RKO (cell line): ENCODE measurements at places on chromosomes 6 and 20.

DNA sequence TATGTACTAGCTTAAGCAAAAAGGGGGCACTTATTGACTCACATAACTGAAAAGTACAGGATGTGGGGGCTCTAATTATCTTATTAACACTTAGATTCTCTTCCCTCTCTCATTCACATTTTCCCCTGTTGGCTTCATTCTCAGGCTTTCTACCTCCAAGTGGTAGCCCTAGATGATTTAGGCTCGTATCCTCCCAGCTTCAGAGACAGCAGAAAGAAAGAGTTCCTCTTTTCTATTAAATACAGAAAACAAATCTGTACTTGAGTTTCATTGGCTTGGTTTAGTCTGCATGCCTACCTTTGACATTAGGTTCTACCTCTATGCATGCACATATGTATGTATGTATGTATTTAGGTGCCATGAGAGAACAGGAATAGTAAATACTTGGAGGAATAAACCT is 15.5 kb upstream of the E2F3 start:
- DNase-seq: no peak

DNA sequence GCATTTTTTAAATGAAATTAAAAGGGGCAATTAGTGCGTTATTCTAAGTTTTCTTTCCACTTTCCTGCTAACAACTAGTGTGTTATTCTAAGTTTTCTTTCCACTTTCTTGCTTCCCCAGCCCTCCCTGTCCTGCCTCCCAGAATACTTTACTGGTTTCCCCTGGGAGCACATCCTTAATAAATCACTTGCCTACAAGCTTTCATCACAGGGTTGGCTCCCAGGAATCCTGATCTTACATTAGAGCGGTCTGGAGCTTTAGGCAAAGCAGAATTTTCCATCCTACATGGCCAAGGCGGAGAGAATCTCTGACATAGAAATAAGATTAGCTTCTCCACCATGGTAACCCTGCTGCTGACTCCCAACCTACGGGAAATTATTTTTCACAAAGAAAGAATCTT is 150.4 kb downstream of the BFSP1 start:
- DNase-seq: no peak

- no peak for DNase-seq
Measured at GRCh38 chr6:25290306-25291060, 11.3 kb downstream of the CARMIL1 start.

DNA sequence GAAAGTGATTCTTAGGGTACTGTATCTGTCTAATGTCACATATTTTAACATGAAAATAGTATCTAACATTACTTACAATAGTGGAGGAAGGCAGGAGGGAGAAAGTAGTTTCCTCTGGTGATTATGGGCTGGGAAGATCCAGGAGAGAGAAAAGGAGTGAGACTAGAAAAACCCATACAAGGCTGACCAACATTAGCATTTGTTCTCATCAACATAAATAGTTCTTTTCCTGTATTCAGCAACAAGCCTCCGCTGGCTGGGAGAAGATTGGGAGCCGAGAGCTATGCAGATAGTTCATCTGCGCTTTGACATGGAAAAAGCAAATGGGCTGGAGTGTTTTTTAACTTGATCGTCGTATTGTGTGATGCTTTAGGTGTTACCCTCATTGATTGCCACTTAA is 239.4 kb downstream of the PHACTR1 start:
- DNase-seq: no peak

GRCh38 chr6:95784869-95785268 is 207.5 kb downstream of the MANEA start:
- no peak for DNase-seq

- no peak for DNase-seq
Measured at GRCh38 chr6:26468829-26469228, 11.1 kb downstream of the BTN2A1 start.

DNA sequence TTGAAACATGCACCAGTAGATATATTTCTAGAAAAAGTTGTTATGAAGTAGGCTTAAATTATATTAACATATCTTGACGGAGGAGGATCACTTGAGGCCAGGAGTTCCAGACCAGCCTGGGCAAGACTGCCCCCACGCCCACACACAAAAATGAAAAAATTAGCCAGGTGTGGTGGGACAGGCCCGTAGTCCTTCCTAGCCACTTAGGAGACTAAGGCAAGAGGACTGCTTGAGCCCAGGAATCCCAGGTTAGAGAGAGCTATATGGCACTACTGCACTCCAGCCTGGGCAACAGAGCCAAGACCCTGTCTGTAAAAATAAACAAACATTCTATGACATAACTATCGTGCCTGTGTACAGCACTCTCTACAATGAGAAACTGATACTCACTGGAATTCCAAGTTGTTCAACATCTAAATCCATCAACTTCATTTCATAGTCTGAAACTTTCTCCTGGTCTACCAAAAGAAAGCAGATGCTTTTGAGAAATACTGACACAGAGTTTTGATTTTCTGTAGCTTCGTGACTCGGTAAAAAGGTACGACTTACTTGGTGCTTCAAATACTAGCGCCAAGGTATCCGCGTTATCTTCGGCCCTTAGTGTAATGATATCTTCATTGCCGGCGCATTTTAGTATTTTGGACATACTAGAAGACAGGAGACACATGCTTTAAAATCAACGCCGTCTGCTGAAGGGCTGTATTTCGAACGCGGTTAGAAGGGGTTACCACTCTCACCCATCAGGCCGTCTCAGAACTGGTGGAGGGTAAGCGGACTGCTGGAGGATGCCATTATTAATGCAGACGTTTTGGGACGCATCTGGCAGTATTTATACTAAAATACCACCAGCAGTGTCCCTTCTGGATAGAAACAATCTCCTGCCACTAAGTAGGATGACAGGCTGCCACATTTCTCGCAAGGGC is 1.3 kb downstream of the PCNA start:
- DNase-seq: no peak

- no peak for DNase-seq
Measured at GRCh38 chr6:3523966-3524365, 67.1 kb upstream of the SLC22A23 start.

GRCh38 chr20:57829805-57830514 is 120.1 kb upstream of the PMEPA1 start:
- no peak for DNase-seq

- DNase-seq: no peak
Measured at GRCh38 chr6:5115168-5115567, 30.0 kb downstream of the PPP1R3G start.

DNA sequence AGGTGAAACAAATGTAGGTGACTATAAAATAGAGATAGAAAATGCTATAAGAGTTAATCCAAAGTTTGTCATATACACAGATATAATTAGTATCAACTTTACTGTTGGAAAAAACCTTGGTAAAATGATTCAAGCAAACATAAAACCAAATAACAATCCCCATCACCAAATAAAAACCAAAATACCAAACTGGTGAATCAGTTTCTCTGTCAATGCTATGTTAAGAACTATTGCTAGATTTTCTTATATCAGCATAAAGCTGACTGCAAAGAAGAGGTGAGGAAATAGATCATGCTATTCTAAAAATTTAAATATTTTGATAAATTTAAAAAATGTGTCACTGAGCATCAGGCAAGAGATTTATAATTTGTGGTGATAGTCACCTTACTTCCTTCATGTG is 658.4 kb downstream of the PHF3 start:
- no peak for DNase-seq

DNA sequence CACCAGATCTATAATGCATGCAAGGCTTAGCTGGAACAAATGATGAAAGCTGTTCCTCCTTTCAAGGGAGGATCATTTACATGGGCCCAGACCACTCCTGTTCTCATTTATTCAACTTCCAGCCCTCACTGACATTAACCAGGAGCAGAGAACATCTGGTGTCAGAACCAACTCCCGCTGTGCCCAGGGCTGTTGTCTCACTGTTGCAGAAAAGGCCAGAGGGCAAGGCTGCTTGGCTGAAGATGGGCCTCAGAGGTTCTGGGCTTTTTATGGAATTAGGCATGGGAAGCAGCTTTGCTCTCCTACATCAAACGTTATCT is 164.2 kb downstream of the GMPR start:
- DNase-seq: no peak

DNA sequence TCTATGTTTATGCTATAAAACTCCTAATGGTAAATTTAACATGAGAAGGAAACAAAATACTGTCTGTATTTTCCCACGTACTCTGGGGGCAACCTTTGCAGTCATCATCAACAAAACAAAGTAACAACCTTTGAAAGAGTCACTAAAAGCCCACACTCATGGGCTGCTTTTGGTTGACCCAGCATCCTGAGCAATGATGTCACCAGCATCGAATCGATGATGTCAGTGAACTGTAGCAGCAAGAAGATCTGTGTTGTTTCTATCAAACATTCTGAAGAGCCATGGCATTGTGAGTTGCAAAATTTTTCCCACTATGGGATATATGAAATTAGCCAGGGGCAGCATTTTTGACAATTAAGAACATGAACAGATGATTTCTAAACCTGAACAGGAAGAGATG is 300.1 kb downstream of the HIVEP2 start:
- no peak for DNase-seq

GRCh38 chr20:33176101-33176500 is 8.1 kb downstream of the BPIFA2 start:
- DNase-seq: no peak

- peak; percentile 73 for DNase-seq
Measured at GRCh38 chr6:119129148-119129967, 50.9 kb upstream of the FAM184A start.

DNA sequence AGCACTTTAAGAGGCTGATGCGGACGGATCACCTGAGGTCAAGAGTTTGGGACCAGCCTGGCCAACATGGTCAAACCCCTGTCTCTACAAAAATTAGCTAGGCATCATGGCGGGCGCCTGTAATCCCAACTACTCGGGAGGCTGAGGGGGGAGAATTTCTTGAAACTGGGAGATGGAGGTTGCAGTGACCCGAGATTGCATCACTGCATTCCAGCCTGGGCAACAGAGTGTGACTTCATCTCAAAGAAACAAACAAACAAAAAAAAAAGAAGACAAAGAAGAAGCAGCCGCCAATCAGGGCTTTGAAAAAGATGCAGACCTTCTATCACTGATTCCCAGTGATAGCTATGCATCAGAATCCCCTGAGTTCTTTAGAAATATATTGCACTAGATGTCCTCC is 56.8 kb downstream of the COL9A1 start:
- no peak for DNase-seq

DNA sequence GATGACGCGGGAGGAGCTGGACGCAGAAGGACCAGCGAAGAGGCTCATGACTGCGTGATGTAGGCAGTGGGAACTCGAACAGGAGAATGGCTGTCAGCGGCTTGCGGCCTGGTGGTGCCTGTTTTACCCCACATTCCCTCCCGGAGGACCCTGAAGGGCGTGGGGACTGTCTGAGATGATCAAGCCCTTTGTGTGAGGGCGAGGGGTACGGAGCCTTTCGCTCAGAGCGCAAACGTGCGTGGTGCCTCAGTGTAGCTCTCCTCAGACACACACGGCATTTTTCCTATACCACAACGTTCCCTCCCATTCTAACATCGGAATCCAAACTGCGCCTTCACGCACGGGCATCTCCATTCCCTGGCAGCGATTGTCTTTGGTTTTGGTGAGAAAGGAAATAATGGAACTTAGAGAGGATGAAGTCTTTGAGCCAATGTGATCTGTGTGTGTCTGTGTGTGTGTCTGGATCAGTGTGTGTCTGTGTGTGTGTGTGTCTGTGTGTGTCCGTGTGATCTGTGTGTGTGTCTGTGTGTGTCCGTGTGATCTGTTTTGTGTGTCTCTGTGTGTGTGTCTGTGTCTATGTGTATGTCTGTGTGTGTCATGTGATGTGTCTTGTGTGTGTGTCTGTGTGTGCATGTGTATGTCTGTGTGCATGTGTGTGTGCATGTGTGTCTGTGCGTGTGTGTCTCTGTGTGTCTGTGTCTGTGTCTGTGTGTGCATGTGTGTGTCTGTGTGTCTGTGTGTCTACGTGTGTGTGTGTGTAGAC is 5.3 kb downstream of the PTK6 start:
- DNase-seq: no peak

- no peak for DNase-seq
Measured at GRCh38 chr6:20217891-20218290, 5.6 kb upstream of the MBOAT1 start.

DNA sequence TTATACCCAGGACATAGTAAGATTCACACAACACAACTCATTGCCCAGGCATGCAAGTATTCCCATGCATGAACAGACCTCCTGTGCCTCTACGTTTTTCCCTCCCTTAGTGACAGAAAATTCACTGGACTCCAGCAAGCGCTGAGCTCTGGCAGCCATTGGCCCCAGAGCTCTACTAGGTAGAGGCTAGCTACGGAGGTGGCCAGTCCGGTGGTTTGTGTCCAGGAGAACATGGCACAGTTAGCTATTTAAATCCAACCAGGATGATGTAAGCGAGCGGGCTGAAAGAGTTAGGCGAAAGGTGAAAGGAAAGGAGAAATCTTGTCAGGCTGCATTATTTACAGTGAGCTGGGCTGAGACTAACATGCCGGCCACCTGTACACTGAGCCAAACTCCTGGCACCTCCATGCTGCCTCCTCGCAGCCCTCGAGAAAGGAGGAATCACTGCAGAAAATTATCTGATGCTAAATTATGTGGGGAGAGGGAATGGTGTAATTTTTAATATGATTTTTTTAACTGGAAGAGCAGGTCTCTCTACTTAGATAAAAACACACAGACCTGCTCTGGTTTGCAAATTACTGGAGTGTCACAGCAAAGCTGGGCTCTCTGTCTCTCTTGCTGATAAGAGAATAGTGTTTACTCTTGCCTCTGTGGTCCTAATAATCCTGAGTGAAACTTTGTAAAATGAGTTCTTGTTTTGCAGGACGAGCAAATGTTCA is 50.1 kb upstream of the ARMC2 start:
- DNase-seq: no peak

- peak; percentile 84 for DNase-seq
Measured at GRCh38 chr6:96837081-96837971, at the start of gene GPR63. TSS of gene GPR63 (minus strand) at chr6:96837477. CDS start at chr6:96799731, 37,746 bp downstream.

DNA sequence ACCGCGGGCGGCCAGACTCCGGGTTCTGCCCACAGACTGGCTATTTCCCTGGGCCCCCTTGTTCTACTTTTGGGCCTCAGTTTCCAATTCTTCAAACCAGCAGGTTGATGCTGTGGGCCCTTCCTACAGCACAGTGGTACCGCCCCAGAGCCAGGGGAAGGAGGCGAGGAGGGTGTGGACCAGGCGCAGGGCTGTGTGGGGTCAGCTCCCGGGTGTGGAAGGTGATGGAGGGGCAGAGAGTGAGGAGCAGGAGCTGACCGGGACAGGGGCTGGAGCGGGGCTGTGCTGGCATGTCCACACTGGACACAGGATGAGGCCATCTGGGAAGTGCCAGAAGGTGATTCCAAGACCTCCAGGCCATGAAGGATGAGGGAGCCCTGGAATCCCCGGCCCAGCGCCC is 35.2 kb upstream of the CHRNA4 start:
- DNase-seq: no peak

GRCh38 chr6:150902142-150902776 is 36.8 kb downstream of the MTHFD1L start:
- DNase-seq: no peak
